ENCODE measurements at places on chromosomes 4 and X. TPM values are rescaled to one million over a fixed set of nuclear protein-coding genes. Genes with fewer than 3 reads are reported as not detected.

GRCh38 chr4:122584519-122584918, 36.3 kb downstream of the IL21 start:
- DNase-seq = peak; percentile 80

STK26 gene
- 0.38 TPM for total RNA-seq

TRPC3 gene
- total RNA-seq = under 0.01 TPM

RPS6KA6 gene
- 0.63 TPM for total RNA-seq

All from dermis microvascular lymphatic vessel endothelial cell (primary cell).